Peyer's patch (tissue), 4 donors: ENCODE measurements at places on chromosomes 11 and 22.
A peak's percentile ranks its signal among the peaks of the same experiment; 100 is the strongest.

- DNase-seq = no peak
Observed at GRCh38 chr11:122637541-122637940, 18.0 kb upstream of the UBASH3B start.

GRCh38 chr11:68200639-68201038 lies 12.5 kb downstream of the KMT5B start:
- DNase-seq = no peak

DNA sequence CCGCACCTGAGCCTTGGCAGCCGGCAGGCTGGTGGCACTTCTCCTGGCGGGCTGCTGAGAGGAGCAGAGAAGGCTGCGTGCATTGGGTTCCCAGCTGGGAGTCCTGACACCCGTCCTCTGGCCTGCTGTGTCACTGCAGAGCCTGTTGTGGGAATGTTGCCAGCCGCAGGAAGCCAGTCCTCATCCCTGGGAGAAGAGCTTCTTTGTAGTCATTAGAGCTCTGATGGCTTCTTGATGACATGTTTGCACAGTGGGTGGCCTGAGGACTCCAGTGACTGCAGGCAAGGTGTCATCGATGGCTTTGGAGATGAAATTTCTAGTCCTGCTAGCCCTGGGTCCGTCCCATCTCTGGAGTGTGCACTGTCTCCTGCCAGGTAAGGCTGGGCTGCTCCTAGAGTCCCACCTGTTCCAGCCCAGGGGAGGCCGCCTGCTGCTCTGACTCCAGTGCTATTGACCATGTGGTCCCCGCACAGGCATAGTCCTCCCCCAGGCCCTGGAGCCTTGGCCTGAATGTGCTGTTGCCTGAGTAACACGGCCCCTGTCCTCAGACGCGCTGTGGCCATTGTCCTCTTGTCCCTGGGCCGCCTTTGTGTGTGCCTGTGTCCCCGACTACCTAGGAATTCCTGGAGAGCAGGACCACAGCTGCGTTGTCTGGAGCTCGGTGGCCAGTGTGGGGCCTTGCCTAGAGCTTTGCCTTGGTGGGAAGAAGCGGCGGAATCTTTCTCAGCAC lies 129.2 kb downstream of the CACNA1I start:
- no peak for DNase-seq

DNA sequence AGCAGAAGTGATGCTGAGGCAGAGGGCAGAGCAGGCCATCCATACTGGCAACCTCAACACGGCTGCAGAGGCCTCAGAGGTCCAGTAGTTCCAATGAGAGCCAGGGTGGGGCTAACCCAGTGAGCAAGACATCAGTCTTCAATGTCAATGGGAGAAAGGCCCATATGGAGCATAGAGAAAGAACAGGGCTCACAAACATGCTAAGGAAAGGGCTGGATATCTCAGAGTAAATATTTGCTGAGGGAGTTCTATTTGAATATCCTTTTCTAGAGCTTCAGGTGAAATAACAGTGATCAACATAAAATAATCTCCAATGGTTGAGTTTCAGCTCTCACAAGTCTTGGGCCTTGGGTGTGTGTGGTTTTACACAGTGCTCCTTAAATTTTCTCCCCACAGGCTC lies 50.8 kb upstream of the CCDC90B start:
- no peak for DNase-seq

GRCh38 chr22:46564084-46564714 lies 26.8 kb upstream of the CELSR1 start:
- DNase-seq = peak; percentile 68

- no peak for DNase-seq
Observed at GRCh38 chr11:81989093-81989492, 744.6 kb downstream of the FAM181B start.

DNA sequence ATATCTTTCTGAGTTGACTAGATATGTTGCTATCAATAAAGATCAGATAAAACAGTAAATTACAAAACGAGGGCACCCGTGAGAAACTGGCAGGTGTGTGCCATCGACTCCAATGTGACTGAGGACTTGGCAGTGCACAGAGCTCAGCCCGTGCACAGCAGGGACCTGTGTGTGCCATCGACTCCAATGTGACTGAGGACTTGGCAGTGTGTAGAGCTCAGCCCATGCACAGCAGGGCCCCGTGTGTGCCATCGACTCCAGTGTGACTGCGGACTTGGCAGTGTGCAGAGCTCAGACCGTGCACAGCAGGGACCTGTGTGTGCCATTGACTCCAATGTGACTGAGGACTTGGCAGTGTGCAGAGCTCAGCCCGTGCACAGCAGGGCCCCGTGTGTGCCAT lies 347.2 kb upstream of the B3GAT1 start:
- DNase-seq = no peak

- DNase-seq = no peak
Observed at GRCh38 chr11:45590743-45591142, 74.7 kb downstream of the CHST1 start.

DNA sequence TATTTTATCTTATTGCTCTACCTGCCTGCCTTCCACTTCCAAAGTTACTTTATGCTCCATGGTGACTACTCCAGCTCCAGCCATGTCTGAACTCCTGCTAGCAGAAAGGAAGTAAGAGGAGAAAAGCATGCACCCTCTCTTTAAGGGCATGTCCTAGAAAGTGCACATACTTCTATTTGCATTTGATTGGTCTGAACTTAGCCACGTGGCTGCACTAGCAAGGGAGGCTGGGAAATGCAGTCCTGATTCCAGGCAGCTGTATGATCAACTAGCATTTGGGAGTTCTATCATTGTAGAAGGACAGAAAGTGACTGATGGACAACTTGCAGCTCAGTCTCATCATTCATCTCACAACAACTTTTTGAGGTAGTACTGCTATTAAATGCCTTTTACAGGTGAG lies 515.7 kb downstream of the BUD13 start:
- DNase-seq = no peak

- no peak for DNase-seq
Observed at GRCh38 chr22:47148956-47149728, 386.7 kb downstream of the TBC1D22A start.

GRCh38 chr11:106420048-106420665 lies 342.7 kb downstream of the AASDHPPT start:
- no peak for DNase-seq

- DNase-seq = no peak
Observed at GRCh38 chr22:39545386-39546365, 13.1 kb upstream of the RPS19BP1 start.
